ENCODE measurements at places on chromosomes 1 and 21.

DNA sequence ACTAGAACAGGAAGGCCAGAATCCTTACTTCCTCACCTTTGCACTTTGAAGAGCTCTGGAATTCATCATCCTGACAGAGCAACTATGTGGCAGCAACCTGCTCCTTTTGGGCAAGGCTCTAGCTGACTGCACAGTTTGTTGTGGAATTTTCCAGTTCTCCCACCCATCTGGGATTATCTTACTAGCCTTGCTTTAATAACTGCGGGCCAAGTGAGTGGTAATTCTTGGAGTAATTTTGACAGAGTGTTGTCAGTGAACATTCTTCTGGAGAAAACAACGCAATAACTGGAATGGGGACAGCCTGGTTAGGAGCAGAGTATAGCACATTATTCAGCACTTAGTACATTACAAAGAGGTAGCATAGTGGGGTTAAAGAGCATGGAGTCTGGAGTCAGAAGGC lies 75.3 kb downstream of the NTMT2 start:
- DNase-seq, result no peak

DNA sequence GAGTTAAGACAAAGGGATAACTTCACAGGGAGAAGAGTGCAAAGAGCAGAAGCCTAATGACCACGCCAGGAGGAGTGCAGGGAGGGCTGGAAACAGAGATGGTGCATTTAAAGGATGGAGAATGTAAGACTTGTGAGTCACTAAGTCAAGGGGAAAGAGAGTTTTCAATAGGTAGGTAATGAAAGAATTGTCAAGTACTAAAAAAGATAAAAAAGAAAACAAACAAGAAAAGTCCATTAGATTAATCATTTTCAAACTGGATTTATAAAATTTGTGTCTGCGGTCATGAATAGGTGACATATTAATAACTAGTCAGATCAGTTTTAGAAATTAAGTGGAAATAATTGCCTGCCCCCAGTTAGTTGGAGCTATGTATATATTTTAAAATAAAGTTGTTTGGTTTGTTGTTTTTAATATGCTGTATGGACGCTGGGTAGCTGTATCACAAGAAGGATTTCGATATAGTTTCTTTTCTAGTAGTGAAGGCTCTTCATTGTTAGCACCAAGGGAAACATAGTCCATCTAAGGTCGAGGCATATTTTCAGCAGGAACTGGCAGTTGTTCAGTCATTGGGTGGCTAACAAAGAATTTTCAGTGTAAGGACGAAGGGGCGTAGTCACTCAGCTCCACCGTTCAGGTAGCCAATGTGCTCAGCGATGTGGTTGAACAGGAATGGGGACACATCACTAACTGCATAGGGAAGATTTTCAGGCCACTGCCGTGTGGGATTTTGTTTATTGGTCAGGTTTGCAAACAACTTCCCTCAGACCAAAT lies 203.0 kb downstream of the TGFB2 start:
- DNase-seq, result no peak

- no peak for DNase-seq
Observed at GRCh38 chr1:171670739-171671138, 18.3 kb upstream of the MYOC start.

DNA sequence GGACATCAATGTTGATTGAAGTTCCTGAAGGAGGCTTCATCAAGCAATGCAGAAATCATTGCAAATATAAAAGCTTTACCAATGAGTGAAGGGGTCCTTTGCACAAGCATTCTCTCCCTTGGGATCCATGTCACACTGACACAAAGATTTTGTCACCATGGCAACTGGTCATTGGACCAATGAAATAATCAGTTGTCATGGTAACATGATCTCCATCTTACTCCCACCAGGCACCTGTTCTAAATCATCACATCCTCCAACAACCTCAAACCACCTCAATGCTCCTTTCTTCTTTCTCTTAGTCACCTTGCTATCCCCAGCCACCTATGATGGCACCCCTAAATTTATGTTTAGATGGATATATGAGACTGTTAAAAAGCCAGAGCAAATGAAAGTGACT lies 13.5 kb upstream of the FOXJ3 start:
- DNase-seq, result no peak

DNA sequence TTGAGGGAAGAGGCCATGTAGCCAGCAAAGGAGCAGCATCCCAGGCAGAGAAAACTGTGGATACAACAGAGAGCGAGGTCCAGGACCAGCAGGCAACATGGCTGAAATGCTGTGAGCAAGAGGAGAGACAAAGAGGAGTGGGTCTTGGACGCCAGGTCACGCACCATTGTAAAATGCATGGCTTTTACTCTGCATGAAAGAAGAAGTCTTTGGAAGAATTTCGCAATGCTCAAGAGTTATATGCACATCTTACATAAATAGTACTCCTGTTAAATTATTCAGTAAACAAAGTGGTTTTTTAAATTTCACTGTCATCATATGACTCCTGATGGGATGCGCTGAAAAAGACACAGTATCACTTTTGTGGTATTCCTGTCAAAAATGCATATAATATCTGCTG lies 3.5 kb downstream of the CD244 start:
- no peak for DNase-seq

DNA sequence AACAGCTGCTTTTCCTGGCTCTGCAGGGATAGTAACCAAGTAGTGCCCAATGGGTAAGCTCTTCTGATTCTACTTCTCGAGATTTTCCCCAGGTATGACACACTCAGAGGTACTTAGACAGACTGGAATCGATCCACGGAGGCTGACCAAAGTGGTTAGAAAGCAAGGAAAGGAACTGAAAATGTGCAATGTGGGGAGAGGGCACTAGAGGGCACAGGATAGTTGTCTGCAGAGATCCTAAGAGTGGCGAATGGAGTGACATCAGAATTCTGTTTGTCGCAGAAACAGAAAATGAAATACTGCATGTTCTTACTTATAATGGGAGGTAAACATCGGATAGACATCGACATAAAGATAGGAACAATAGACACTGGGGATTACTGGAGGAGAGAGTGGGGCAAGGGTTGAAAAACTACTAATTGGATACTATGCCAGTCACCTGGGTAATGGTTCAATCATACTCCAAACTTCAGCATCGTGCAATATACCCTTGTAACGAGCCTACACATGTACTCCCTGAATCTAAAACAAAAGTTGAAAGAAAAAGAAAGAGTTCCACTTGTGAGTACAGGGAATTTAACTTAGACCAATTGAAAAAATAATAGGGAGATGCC lies 23.3 kb downstream of the CYP2J2 start:
- no peak for DNase-seq

DNA sequence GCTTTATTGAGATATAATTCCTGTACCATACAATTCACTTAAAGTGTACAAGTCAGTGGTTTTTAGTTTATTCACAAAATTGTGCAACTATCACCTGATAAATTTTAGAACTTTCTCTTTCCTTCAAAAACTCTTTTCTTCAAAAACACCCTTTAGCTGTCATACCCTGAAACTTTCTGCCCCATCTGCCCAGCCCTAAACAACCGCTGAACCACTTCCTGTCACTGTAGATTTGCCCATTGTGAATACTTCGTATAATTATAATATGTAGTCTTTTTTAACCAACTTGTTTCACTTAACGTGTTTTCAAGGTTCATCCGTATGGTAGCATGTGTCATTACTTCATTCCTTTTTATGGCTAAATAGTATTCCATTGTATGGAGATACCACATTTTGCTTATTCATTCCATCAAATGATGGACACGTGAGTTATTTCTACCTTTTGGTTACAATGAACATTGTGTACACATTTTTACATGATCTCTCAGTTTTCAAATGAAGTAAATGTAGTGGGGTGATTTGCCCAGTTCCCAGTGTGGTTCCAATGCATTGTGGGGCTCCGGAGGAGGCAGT lies 37.9 kb downstream of the WNT4 start:
- no peak for DNase-seq

DNA sequence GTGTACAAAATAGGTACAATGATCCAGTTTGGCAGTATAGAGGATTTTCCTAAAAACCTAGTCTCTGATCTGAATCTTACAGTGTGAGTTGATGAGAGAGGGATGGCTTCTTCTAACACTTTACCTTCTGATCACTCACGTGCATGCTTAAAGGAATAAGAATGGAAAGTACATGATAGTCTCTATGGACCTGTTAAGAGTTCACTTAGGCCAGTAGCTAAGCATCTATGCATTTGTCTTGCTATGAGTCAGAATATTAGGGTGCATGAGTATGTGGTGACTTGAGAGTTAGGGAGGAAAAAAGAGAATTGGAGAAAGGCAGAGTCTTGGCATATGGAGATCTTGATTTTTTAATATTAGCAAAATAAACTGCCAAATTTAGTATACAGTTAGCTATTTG lies 206.3 kb downstream of the COL11A1 start:
- no peak for DNase-seq

GRCh38 chr1:197467881-197468280 lies 199.8 kb downstream of the CRB1 start:
- no peak for DNase-seq
